Activated T-helper 1 cell treated with anti-CD3 and anti-CD28 coated beads, Interleukin-12 subunit alpha, Interleukin-12 subunit beta, Interleukin-2, Interleukin-4 antibody, amounts not matched to agents 30 ng/mL and 10 ng/mL and 1 ng/mL, durations not matched to agents 14 hours and 24 hours and 36 hours (primary cell): ENCODE measurements at places on chromosomes 5 and 9.

DNA sequence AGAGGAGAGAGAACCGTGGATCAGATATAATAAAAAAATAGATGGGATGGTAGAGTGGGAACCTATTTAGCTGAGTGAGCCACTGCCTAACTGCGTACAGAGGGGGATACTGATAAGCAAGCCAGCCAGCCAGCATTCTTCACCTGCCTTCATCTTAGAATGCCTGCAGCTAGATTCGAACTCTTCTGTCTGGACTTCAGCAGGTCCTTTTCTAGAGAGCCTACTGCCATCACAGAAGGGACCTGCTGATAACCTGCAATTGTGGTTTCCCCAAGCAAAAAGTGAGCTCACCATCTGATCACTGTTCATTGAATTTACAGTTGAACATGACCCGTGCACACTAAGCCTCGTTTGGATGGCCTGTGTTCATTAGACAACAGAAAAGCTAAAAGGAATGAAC is 109.4 kb downstream of the CDC42SE2 start:
- no peak for DNase-seq

GRCh38 chr9:93897075-93897970 is 57.8 kb downstream of the BARX1 start:
- DNase-seq: no peak

DNA sequence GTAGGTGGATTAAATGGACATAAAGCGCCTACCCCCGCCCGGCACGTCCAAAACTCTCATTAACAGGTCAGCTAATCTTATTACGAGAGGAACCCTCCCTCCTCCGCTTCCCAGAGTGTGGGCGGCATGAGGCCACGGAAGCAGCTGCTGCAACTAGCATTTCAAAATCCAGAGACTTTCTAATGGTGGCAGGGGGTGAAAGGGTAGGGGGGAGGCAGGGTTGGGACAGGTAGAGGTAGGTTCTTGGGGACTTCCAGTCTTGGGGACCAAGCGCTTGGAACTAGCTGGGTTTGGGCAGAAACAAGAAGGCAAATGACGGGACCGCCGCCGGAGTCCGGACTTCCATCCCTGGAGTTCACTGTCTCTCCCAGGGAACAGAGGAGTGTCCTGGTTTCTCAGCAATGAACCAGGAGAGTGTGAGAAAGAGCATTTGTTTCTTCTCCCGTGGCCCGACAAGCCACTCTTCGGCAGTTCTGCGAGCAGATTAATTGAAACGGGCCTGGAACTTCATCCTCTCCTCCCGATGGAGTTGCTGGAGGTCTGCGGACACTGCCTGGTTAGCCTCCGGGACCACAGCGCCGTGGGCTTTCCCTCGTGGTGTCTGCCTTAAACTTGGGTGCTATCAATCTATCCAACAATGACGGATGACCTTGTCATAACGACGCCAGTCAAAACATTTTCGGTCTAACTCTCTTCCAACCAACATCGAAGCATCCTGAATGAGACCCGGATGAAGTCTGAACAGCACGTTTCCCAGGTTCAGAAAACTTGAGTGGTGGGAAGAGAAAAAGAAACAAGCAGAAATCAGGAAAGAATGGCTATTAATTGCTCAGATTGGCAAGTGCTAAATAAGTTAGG is 1.6 kb upstream of the PRDM6 start:
- DNase-seq: no peak

DNA sequence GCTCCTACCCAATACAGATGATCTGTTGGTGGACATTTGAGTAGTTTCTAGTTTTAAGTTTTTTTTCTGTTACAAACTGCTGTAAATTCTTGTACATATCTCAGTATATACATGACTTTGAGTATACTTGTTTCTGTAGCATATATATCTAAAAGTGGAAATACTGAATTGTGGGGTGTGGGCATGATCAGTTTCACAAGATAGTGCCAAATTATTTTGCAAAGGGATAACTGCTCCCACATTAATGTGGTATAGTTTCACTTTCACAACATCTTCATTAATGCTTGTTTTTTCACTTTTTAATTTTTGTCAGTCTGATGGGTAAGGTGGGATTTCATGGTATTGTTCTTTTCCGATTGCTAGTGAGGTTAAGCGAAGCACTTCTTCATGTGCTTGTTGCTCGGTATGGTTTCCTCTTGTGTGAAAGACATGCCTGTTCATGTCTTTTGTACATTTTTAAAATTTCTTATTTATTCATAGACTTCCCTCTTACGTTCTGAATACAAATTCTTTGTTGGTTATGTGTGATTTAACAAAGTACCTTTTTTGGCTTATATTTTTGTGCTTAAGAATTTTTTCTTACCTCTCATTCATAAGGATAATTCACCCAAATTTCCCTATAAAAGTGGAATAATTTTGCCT is 103.5 kb downstream of the CDC42SE2 start:
- no peak for DNase-seq

DNA sequence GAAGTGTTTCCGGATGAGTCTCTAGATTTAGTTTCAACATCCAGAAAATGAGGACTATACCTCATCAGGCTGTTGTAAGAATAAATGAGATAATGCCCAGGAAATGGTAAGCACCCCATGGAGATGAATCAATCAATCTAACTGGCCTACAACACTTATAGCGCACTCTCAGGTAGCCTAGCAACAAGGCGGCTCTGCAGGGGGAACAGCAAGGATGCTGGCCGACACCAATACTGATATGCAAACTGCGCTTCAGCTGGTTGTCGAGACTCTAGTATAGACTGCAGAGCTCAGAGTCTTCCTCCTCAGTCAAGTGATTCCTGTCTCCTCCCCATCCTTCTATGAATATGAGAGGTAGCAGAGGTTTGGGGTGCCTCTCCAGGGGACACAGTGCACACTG is 218.8 kb upstream of the WWC1 start:
- no peak for DNase-seq

- DNase-seq: no peak
These were observed 73.8 kb downstream of the HCN1 start for GRCh38 chr5:45622365-45622764.
